ENCODE measurements at places on chromosomes 12 and 14.

DNA sequence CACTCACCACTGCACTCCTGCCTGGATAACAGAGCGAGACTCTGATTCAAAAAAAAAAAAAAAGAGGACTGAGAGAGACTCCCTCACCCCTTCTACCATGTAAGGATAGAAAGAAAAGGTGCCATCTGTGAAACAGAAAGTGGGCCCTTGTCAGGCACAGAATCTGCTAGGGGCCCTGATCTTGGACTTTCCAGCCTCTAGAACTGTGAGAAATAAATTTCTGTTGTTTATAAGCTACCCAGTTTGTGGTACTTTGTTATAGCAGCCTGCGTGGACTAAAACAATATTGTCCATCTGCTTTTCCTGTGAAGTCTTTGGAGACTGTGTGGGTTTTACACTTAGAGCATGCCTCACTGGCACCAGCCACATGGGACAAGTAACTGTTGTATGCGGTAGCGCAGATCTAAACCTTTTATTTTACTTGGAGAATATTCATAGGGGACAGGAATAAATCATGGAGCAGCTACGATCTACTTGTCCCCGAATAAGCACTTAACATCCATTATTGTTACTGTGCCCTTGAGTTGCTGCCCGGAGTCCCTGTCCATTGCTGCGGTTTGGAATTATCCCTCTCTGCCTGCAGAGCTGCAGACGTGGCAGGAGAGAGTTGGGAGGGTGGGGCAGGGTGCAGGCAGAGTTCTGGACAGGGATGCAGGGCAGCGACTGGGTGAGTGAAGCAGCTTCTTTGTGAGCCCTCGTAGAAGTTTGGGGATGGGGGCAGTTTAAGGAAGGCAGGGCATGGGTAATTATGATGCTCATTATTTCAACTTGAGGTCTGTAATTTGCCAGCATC lies 52.4 kb upstream of the STON2 start:
- DNase-seq = no peak

GRCh38 chr12:31026202-31026601 lies 47.5 kb upstream of the DDX11 start:
- no peak for DNase-seq

DNA sequence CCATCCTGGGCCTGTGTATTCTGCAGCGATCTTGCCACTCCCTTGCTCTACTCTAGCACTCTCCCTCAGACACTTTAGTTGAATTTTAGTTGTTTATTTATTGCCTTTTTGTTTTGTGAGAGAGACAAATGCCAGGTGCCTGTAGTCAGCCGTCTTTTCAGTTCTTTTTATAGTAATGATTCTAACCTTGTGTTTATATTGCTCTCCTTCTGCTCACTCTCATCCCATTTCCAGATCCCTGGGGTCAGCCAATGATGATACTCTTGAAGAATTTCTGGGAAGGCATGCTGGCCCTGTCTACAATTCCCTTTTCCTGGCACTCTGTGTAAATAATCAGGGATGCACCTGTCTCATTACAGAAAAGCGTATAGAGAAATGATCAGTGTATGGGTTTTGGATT lies 334.1 kb upstream of the MIS18BP1 start:
- DNase-seq = no peak

- no peak for DNase-seq
These were observed 14.5 kb upstream of the TFCP2 start for GRCh38 chr12:51187370-51187987.

DNA sequence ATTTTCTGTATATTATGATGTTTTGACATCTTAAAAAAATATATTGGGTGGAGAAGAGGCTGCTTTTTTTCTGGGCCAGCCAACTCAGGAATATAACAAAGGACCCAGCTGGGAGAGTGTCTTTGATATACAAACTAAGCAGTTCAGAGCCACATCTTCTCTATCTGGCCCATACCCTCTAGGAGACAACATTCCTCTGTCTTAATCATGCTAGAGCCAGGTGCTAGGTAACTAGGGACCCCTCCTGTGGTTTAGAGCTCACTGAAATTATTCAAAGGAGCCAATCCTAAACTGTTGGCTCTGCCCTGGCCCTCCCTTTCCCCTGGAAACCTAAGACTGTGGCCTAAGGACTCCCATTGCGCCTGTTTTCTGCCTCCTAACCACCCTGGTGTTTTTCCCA lies 193.1 kb upstream of the DIO2 start:
- no peak for DNase-seq

DNA sequence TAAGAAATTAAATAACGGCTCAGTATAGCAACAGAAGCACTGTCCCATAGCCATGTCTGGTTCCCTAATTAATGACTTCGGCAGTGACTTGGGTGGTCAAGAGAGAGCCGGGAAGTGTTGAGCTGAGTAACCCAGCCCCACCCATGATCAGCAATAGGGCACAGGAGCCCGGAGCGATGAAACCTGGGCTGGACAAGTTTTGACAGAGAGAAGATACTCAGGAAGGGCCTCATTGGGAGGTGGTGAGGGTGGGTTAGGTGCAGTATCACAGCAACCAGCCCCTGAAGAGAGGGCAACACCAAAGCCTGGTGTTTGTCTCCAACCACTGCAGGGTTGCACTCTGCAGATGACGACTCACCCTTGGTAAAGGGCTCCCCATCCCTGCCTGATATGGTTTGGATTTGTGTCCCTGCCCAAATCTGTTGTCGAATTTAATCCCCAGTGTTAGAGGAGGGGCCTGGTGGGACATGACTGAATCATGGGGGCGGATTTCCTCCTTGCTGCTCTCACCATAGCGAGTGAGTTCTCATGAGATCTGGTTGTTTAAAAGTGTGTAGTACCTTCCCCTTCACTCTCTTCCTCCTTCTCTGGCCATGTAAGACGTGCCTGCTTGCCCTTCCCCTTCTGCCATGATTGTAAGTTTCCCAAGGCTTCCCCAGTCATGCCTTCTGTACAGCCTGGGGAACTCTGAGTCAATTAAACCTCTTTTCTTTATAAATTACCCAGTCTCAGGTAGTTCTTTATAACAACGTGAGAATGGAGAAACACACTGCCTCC lies 124.9 kb upstream of the MED13L start:
- DNase-seq = no peak

DNA sequence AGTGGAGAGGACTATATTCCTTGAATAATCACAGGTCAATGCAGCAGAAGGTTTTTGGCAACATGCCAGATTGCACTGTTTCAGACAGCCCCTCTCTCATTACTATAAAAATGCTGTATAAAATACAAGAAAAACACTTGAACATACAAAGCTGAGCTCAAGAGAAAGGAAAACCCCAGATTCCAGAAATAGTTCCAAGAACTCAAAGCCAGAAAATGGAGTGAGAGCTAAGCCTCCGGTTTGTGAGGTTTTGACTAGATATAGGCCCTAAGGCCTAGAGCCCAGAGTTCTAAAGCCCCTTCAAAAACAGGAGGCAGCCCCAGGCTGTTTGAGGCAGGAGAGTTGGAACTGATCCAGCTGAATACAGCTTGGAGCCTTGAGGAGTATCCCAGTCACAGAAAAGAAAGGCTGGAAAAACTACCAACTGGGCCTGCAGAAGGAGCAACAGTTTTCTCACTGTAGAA lies 29.4 kb upstream of the ACTN1 start:
- no peak for DNase-seq

DNA sequence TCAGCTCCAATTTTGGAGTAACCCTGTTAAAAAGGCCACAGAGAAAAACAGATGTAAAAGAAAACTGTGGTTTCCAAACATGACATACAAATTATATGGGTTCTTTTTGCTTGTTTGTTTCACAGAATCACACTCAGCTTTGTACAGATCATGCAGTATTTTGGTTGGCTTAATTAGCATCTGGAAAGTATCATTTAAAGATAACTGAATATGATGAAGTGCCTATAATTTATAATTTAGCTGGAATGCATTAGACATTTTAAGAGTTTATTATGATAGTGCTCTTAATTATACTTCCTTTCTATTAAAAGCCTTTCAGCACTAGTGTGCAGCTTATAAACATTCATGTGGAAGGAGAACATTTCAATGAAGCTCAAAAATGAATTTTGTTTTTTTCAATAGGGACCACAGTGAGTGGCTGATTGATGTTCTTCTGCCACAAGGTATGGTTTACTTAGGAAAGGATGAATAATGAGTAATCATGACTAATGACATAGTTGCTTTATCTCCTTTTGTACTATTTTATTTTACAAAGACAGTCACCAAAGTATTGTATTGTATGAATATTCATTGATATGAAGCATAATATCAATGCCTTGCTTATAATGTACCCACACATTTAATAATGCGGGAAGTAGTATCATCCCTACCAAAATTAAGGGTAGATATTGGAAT lies 98.3 kb downstream of the UNC79 start:
- DNase-seq = no peak

DNA sequence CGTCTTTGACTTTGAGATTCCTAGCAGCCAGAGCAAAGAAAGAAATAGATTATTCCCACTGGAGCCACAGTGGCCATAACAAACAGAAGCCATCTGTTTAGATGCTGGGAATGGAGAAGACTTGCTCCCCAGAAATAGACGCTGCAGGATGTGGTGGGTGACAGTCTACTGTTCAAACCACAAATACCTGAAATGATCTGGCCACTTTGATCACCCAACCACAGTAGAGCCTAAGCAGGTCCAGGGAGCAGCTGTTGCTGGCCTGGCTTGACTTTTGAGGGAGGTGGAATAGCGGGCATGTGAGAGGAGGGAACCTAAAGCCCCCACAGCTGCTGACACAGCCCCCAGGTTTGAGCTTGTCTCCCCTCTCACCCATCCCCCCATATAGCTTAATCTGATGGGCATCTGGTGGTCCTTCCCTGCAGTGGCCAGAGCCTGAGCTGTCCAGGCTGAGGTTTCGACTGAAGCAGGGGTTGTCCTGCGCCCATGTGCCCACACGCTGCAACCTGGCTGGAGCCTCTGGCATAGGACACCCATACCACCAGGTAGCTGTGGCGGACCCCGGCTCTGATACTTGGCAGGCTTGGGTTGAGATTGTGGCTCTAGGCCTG lies 38.7 kb downstream of the SH2B3 start:
- no peak for DNase-seq

- no peak for DNase-seq
These were observed 296.6 kb upstream of the PRICKLE1 start for GRCh38 chr12:42886160-42886559.

DNA sequence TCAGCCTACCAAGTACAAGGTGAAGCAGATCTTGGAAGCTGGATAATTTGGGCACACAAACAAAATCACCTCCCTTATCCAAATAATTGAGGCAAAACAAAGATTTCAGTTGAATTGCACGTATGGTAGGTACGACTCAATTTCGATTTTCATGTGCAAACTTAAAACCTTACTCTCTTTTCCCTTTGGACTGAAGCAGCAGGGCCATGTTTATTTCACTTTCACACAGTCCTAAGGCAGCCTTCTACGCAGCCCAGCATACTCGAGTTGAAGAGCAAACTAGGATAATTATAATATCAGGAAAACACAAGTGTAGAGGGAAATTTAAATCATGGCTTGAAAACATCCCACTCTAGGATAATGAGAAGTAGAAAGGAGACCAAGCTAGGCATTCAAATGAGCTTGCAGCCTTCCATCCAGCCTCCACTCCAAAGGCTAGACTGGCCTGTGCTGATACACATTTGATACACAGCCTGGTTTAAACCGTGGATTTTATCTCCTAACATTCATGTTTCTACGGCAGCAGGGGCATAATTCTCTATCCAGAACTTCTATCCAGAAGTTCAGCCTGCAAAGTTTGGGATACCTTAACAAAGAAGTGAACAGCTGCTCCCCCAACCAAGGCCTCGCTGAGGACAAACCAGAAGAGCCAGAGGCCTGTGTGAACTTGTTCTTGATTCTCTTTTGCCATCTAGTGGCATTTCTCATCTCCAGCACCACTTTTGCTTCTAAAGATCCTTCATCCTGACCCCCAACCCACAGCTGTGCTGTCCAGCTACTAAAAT lies 2.4 kb upstream of the RNASE7 start:
- DNase-seq = peak; percentile 49

GRCh38 chr14:67573228-67574010 lies 26.6 kb downstream of the PIGH start:
- DNase-seq = no peak

GRCh38 chr14:23299211-23299957 lies 3.3 kb downstream of the PPP1R3E start:
- peak; percentile 42 for DNase-seq

GRCh38 chr14:51619561-51619960 lies 32.1 kb upstream of the FRMD6 start:
- DNase-seq = no peak

Data from CD4-positive, alpha-beta T cell treated with Interleukin-2 at 100 ng/mL for 4 hours (primary cell).